Hematopoietic multipotent progenitor cell treated with erythropoietin and hydrocortisone succinate and interleukin-3 and kit ligand, for 17 days (in vitro differentiated cells): ENCODE measurements at places on chromosomes 16 and 17.
A peak's percentile ranks its signal among the peaks of the same experiment; 100 is the strongest.

- DNase-seq = no peak
Observed at GRCh38 chr17:35936063-35936462, 5.5 kb upstream of the RDM1 start.

DNA sequence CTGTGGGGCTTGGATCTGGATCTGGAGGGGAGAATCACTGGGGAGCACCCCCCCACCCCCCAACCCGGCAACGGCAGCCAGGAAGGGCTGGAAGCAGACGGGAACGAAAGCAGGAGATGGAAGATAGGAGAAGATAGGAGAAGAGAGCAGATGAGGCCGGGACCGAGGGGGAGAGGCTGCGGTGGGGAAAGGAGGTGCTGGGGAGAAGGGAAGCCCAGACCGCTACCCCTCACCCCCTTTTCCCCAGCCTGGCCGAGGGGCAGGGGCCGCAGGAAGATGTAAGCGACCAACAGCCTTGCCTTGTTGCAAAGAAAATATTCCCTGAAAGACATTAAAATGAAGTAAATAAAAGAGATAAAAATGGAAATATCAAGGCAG lies 26.8 kb upstream of the CBFA2T3 start:
- DNase-seq = no peak

DNA sequence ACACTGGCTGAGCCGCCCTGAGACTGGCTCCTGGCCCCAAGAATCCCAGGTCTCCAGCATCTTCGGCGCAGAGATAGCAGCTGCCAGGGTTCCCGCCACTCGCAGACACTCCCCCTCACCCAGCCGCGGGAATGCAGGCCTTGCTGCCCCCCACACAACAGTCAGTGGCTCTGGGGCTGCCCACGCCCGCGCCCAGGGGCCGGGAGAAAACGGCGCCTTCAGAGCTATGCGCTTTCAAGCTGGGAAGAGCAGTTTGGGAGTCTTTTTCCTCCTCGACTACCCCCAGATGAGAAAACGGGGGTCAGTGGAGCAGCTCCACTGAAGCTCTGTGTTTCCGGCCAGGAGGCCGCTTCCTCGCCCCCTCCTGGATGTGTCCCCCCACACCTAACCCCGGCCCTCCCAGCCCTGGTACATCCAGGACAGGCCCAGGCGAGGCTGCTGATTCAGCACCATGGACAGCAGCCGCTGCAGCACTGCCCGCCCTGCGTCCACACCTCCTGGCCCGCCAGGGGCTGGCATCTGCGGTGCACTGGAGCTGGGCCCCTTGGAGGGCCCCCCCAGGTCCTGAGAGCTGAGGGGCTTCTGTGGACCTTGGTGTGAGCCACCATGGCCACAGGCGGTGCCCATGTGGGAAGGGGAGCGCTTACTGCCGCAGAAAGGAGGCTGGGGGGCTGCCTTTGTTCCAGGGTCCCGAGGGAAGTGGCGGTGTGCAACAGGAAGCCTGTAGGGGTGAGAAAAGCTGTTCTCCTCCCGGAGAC lies 35.7 kb downstream of the CACNA1H start:
- no peak for DNase-seq

GRCh38 chr17:39071573-39071972 lies 79.9 kb downstream of the PLXDC1 start:
- no peak for DNase-seq

DNA sequence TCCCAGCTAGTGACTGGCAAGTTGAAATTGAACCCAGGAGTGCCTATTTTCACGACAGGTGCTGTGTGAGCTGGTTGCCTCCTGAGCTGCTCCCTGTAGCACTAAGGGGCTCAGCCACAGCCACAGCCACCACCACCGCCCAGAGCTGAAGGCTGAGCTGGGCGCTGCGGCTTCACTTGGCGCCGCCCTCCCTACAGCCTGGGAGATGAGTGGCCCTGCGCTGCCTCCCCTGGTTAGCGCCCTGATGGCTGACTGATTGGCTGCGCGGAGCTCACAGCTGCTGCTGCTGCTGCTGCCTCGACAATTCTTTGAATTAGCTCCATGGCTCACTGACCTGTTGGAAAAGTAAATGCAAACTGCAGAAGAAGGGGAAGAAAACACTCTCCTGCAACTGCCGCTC lies 91.8 kb upstream of the TMEM132E start:
- no peak for DNase-seq

- no peak for DNase-seq
Observed at GRCh38 chr17:40497695-40498094, 3.7 kb downstream of the TNS4 start.

- peak; percentile 18 for DNase-seq
Observed at GRCh38 chr17:30379903-30380381, 1.2 kb downstream of the CPD start.

DNA sequence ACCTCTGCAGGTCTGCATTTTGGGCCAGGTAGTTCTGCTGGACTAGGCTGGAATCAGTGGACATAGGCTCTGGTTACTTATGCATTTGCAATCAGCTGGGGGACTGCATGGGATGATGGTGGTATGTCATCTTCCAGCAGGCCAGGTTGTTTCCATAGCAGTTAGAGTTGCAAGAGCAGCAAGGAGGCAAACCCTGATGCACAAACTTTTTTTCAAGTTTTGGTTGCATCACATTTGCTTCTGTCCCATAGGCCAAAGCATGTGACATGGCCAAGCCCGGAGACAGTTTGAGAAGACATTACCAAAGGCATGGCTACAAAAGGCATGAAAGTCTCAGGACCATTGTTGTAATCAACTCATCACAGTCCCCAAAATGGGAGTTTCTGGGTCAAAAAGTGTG lies 58.2 kb downstream of the PRKCB start:
- no peak for DNase-seq

- DNase-seq = no peak
Observed at GRCh38 chr17:62870030-62870541, 62.0 kb upstream of the MARCHF10 start.

- no peak for DNase-seq
Observed at GRCh38 chr16:85379041-85380001, 233.8 kb upstream of the GSE1 start.

GRCh38 chr16:89555780-89556179 lies 4.7 kb upstream of the RPL13 start:
- no peak for DNase-seq

DNA sequence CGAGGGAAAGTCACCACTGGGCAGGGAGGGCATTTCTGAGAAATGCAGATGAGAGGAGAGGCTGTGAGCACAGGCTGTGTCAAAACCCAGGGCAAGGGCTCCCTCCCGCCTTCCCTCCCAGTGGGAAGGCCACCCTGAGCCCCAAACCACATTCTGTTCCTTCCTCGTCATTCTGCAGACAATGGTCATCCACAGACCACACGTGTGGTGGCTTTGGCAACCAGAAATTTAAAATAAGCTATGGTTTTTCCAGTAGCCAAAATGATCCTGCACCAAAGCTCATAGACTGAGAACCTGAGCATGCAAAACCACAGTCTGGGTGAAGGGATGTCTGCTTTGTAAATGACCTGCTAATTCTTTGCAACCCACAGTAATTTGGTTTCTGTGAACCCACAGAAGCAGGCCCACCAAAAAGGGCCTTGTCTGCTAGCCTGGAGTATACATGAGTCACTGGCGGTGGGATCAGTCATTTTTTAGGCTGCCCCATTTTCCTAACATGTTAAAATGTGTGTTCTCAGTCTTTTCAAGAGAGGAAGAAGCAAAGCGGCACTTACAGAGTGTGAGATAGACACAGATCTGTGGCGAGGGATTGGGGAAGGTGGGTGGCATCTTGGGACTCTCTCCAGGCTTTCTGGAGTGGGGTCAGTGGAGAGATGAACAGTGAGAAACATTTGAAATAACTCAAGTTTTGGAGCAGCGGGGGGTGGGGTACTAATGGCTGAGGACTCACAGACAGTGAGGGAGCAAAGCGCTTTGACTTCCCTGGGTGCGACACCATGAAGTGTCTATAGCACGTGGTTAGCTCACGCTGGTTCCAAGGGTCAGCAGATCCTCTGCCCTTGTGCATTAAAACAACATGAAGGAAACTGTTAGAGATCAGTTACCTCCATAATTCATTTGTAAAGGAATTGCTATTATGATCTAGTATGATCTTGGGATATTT lies 20.5 kb downstream of the GRB7 start:
- no peak for DNase-seq

- no peak for DNase-seq
Observed at GRCh38 chr16:84989749-84990620, 21.4 kb downstream of the ZDHHC7 start.

DNA sequence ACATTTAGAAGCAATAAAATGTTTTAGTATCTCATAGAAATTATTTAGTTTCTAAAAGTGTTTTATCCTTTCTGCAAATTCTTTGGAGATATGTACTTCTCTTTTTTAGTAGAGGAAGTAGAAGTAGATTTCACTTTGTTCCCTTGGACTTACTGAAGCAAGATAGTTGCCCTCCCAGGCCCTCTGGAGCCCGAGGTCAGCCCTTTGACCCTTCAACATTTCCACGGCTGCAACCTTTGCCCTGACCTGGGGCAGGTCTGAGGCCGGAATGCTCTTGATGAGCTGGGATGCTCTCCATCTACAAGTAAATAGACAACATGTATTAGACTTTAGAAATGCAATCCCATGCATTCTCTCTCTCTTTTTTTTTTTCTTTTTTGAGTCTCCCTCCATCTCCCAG lies 167.5 kb downstream of the CDK5R1 start:
- DNase-seq = no peak

DNA sequence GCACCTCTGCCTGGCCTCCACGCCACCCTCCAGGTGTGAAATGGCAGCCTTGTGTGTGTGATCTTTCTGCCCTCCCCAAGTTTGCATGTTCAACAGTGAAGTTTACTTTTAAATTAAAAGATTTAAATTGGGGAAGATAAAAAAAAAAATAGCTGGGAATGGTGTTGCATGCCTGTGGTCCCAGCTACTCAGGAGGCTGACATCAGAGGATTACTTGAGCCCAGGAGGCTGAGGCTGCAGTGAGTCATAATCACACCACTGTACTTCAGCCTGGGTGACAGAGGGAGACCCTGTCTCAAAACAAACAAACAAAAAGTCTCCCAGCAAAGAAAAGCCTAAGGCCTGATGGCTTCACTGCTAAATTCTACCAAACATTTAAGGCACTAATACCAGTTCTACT lies 35.4 kb upstream of the RNF43 start:
- no peak for DNase-seq

DNA sequence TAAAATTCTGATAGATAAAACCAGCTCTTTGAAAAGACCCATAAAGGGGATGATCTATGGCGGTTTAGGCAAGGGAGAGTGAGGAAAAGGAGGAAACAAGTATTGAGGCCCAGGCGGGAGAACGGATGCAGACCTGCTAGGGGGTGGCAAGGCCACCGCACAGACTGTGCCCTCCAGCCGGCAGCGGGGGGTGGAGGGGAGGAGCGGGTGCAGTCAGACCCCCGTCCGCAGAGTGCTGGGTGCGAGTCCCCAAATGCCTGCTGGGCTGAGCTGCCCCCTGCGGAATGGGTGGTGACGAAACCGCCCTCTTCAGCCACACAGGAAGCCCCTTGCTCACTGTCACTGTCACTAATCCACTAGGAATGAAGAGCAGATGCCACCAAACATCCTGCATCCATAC lies 46.0 kb downstream of the LMF1 start:
- DNase-seq = no peak
